ENCODE measurements at places on chromosomes 5 and 9.

DNA sequence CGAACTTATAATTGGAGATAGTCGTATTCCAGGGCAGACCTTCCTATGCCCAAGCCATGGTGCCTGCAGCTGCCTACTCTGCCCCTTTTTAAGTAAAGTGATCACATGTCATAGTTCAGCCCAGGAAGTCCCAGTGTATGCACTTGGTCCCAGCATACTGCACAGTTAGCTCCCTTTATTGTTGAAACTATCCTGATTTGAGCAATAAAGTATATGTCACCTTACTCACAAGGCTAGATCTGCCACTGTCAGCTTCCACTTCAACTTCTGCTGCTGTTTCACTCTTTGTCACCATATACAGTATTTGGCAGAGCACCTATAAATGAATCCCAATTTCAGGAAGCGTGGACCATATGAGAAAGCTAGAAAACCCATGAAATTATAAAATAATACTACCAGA, 103.8 kb upstream of the PTGER4 start:
- DNase-seq: no peak

GRCh38 chr9:14258156-14258555, 55.8 kb downstream of the NFIB start:
- no peak for DNase-seq

DNA sequence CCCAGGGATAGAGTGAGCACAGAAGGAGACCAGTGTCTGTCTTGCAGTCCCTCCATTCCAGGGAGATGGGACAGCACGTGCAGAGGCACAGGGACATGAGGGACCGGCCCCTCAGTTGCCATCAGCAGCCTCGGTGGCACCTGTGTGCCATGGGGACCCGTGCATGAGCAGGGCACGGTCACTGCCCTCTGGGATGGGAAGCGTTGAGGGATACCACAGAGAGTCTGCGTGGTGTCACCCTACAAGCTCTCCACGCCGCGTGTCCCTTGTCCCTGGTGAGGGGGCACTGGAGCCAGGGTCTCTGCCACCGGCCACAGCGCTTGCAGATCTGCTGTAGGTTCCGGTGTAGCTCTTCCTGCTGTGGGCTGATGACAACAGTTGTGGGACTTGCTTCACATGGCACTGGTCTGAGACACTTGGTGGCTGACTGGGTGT, 108.1 kb downstream of the CACNA1B start:
- DNase-seq: no peak

- no peak for DNase-seq
Measured at GRCh38 chr5:8383616-8384015, 514.7 kb downstream of the MTRR start.

DNA sequence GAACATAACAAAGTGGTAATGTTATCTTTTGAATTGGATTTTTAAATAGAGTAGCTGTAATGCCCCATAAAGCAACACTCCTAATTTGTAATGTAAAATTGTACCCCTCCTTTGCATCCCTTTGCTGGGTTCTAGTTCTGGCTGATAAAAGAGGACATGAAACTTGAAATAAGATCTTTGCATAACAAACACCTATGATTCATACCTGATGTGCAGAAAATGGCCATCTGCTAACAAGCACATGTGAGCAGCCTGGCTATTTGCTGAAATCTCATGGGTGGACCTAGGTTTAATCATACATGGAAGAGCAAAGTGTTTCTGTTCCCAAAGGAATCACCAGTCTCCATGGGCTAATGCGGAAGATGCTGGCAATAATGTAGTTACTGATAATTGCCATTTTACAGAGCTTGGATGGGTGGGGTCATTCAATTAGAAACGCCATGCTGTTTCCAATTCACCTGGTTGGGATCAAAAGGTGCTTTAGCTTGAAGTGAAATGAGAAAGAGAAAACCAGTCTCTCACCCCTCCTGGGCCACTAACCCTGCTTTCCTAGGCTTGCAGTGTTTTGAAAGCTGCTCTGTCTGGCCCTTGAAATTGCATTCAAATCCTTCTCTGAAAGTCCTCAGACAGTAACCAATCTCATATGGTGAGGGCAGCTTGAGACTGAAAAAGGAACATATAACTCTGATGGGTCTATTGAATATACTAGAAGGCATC, 585.1 kb downstream of the TLE4 start:
- no peak for DNase-seq

DNA sequence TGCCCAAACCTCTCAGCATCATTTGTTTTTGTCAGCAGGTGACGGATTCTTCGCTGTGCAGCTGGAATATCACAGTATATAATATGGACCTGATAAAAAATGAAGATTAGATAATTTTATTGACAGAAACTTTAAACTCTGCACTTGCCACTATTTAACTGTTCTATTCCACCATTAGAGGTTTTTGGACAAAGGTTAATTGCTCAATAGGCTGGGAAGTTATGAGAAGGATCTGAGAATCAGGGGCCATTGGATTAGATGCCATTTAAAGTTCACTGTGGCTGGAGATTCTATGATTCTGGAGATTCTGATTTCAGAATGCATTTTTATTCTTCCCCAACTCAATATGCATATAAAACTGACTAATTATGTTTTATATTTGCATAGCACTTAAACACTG, 59.8 kb upstream of the ANXA1 start:
- DNase-seq: no peak

DNA sequence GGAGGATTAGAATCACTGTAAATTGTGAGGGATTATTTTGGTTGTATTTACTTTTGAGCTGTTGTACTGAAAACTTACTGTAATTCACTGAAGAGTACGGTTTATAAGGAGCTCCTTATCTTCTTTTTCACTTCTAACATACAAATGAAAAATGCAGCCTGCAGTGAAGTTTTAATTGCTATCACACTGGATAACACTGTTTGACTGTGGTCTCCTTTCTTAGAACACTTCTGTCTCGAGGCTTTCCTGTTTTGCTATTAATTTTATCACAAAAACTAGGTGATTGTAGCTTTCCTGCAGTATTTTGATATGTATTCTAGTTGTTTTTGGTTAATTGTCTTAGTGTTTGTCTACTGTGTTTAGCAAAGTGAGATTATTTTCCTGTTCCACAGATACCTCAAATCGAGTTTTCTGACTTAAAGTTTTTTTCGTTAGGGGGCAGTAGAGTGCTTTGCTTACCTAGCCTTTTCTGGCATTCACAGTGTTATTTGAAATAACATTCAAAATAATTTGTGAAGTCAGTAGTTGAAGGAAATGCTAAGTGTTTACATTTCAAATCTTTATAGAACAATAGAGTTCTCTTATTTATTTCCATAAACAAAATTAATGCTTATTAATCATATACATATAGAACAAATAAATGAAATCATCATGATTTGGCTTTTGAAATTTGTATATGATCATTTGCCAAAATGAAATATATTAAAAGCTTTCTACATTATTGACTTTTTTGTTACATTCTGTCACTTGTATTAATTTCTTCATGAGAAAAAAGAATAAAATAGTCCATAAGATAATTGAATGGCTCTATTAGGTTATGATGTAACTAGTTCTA, 52.9 kb downstream of the COMMD10 start:
- DNase-seq: no peak

GRCh38 chr9:13432904-13433303, 153.4 kb upstream of the MPDZ start:
- DNase-seq: no peak

- no peak for DNase-seq
Measured at GRCh38 chr9:70564468-70565335, 150.2 kb upstream of the KLF9 start.

- no peak for DNase-seq
Measured at GRCh38 chr9:6584881-6585597, 60.5 kb downstream of the GLDC start.

DNA sequence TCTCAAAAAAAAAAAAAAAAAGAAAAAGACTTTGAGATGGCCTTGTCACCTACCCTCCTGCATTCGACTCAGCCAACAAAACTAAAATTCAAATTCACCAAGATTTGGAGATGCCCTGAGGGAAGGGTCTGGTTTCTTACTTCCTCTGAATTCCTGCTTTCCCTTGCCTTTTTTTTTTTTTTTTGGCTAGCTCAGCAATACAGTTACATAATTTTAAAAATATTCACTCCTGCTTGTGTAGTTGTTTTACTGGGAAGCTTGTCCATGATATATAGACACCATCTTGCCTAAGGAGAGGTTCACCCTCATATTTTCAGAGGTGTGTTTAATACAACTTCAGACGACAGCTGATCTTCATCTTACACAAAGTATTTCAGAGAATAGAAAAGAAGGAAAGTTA, 21.3 kb upstream of the SERINC5 start:
- no peak for DNase-seq

- no peak for DNase-seq
Measured at GRCh38 chr9:138063785-138064184, 186.2 kb downstream of the CACNA1B start.

DNA sequence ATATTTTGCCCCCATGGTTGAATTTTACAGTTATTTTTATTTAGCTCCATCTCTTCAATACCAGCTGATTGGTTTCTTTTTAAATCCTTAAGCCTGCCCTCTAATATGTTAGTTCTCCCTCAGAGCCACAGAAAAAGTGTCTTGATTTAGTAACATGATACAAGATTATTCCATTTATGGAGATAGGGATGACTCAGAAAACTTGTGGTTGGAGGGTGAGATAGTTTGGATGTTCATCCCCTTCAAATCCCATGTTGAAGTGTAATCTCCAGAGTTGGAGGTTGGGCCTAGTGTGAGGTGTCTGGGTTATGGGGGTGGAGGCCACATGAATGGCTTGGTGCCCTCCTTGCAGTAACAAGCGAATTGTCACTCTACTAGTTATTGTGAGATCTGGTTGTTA, 115.7 kb downstream of the FBXO38 start:
- DNase-seq: no peak

DNA sequence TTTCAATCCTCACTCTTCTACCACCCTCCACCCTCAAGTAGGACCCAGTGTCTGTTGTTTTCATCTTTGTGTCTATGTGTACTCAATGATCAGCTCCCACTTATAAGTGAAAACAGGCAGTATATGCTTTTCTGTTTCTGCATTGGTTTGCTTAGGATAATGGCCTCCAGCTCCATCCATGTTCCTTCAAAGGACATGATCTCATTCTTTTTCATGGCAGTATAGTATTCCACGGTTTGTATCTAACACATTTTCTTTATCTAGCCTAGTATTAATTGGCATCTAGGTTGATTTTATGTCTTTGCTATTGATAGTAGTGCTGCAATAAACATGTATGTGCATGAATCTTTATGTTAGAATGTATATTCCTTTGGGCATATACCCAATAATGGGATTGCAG, 259.8 kb upstream of the KIF2A start:
- no peak for DNase-seq

- DNase-seq: no peak
Measured at GRCh38 chr9:99451112-99451606, 229.1 kb downstream of the SEC61B start.

DNA sequence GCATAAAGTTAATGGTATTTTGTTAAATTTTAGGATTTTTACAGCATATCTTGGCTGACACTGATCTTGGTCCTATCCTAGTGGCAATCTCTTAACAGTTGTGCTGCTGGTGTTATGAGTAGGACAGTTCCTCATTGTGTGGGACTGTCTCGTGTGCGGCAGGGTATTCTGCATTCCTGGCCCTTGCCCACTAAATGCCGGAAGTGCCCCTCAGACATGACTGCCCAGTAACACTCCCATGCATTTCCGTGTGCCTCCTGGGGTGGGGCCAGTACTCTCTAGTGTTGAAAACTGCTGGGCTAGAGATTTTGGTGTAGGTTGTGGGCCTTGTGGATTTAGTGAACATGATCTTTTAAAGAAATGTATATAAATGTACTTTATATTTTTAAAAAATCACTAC, 227.1 kb upstream of the DMRT1 start:
- DNase-seq: no peak

DNA sequence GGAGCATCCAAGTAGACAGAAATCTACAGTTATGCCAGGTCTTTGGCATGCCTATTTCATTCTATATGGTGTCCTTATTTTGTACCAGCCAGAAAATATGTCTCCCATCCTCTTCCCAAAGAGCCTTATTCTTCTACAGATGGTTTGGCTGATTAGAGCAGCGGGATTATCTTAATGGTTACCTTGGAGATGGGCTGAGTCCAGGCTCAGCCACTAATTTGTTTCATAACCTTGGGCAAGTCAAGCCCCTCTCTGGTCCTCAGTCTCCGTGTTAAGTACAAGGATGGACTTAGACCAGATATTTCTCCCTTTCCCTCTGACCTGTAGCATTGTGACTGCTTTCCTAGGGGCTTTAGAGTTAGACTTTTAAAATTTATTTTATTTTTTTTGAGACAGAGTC, 11.1 kb upstream of the GLE1 start:
- DNase-seq: no peak

GRCh38 chr9:10806868-10807267, 194.1 kb upstream of the PTPRD start:
- DNase-seq: no peak

- DNase-seq: no peak
Measured at GRCh38 chr5:36569491-36569890, 36.9 kb upstream of the SLC1A3 start.
